Smooth muscle cell of the coronary artery (primary cell): ENCODE measurements at places on chromosomes 2 and 18. TPM values are rescaled to one million over a fixed set of nuclear protein-coding genes. Genes with fewer than 3 reads are reported as not detected.

ZNF514 gene
- 7.9 and 9.1 TPM in 2 replicates for total RNA-seq

ARHGAP25 gene
- 1.1 and 3.9 TPM in 2 replicates for total RNA-seq

TTR gene
- total RNA-seq = not detected in 2 replicates

SLC9A4 gene
- not detected in 2 replicates for total RNA-seq

STK36 gene
- 10.4 and 34.3 TPM in 2 replicates for total RNA-seq

G6PC2 gene
- not detected in 2 replicates for total RNA-seq

NOL4 gene
- total RNA-seq = not detected in 2 replicates

LCT gene
- under 0.01 TPM in 1 of 2 replicates, not detected in the other for total RNA-seq

MOGAT1 gene
- not detected in 2 replicates for total RNA-seq

PTPRN gene
- under 0.01 and 9.0 TPM in 2 replicates for total RNA-seq

RETREG2 gene
- 41.6 and 71.7 TPM in 2 replicates for total RNA-seq

AGPS gene
- total RNA-seq = 26.2 and 72.9 TPM in 2 replicates

YES1 gene
- total RNA-seq = 22.7 and 137 TPM in 2 replicates

SLC4A3 gene
- 1.7 and 2.1 TPM in 2 replicates for total RNA-seq

MDH1B gene
- 0.82 and 0.83 TPM in 2 replicates for total RNA-seq

RPRM gene
- not detected in 2 replicates for total RNA-seq

CNGA3 gene
- total RNA-seq = under 0.01 TPM in 1 of 2 replicates, not detected in the other

DPYSL5 gene
- total RNA-seq = not detected in 2 replicates

CIDEA gene
- total RNA-seq = not detected in 2 replicates

KANSL1L gene
- 12.0 and 16.6 TPM in 2 replicates for total RNA-seq

MC5R gene
- total RNA-seq = not detected in 2 replicates

YPEL5 gene
- total RNA-seq = 92.4 and 219 TPM in 2 replicates

SLC38A11 gene
- not detected in 2 replicates for total RNA-seq

MYOM1 gene
- total RNA-seq = 0.98 and 1.3 TPM in 2 replicates

MAPRE2 gene
- total RNA-seq = 19.0 and 26.2 TPM in 2 replicates

SCN1A gene
- 1.1 TPM in 1 of 2 replicates, not detected in the other for total RNA-seq

STPG4 gene
- total RNA-seq = 0.23 TPM in 2 replicates

MC4R gene
- not detected in 2 replicates for total RNA-seq

MARCHF4 gene
- 0.12 and 2.9 TPM in 2 replicates for total RNA-seq

KCTD1 gene
- total RNA-seq = 7.4 and 12.4 TPM in 2 replicates

DTNA gene
- total RNA-seq = 4.7 and 39.8 TPM in 2 replicates

MALL gene
- total RNA-seq = 6.1 and 10.2 TPM in 2 replicates

CFAP65 gene
- not detected in 2 replicates for total RNA-seq

SCN2A gene
- total RNA-seq = 0.68 and 1.8 TPM in 2 replicates

REG1B gene
- not detected in 2 replicates for total RNA-seq

CETN1 gene
- total RNA-seq = not detected in 2 replicates

RASGRP3 gene
- total RNA-seq = 2.9 and 4.1 TPM in 2 replicates

TEX44 gene
- total RNA-seq = not detected in 2 replicates

ELOA2 gene
- total RNA-seq = not detected in 2 replicates

AQP12B gene
- not detected in 2 replicates for total RNA-seq

SERPINB5 gene
- not detected in 2 replicates for total RNA-seq

FOXI3 gene
- not detected in 2 replicates for total RNA-seq

VIT gene
- total RNA-seq = 0.15 and 7.1 TPM in 2 replicates

METAP1D gene
- total RNA-seq = 3.9 and 8.9 TPM in 2 replicates

PROM2 gene
- 0.15 and 1.4 TPM in 2 replicates for total RNA-seq
